AG09319 (cell line): ENCODE measurements at places on chromosomes 2 and 18.
A peak's percentile ranks its signal among the peaks of the same experiment; 100 is the strongest.

DNA sequence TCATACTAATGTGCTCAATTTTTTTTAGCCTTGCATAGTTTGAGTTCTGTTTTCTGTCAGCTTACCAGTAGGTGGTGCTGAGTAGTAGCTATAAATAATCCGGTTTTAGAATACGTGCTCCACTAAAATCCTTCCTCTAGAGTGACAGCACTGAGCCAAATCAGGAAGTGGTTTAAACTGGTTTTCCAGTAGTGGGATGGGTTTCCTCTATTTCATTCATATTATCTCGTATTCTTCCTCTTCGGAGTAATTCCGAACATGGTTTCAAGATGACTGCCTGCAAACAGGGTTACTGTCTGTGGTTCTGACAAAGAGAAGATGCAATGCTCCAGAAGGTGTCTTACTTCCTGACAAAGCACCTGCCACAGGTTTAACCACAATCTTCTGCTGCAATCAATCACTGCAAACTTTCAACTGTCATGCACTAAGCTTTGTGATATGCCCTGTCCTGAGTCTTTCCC, 496.9 kb upstream of the VRK2 start:
- DNase-seq = no peak

DNA sequence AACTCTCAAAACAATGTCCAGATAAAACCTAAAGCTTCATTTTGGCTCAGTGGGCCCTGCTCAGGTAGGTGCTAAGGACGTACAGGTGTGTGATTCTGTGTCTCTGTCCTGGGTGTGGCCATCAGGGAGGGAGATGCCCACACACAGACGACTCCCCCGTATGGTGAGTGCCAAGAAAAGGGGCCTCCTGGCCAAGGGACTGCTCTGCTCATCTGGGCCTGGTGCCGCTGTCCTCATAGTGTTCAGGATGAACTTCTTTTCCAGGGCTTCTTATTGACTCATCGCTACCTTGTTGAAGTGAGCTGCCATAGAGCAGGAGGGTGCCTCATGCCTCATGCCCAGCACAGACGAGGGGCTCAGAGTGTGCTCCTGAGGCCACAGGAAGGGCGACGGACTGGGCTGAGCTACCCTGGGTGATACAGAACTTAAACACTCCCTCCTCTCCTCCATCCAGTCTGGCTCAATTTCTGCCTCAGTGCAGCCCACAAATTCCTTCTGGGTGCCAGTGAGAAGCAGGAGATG, 57.8 kb downstream of the ITGB1BP1 start:
- DNase-seq = no peak

- DNase-seq = no peak
These were observed 256.5 kb downstream of the GBX2 start for GRCh38 chr2:235911633-235912233.

DNA sequence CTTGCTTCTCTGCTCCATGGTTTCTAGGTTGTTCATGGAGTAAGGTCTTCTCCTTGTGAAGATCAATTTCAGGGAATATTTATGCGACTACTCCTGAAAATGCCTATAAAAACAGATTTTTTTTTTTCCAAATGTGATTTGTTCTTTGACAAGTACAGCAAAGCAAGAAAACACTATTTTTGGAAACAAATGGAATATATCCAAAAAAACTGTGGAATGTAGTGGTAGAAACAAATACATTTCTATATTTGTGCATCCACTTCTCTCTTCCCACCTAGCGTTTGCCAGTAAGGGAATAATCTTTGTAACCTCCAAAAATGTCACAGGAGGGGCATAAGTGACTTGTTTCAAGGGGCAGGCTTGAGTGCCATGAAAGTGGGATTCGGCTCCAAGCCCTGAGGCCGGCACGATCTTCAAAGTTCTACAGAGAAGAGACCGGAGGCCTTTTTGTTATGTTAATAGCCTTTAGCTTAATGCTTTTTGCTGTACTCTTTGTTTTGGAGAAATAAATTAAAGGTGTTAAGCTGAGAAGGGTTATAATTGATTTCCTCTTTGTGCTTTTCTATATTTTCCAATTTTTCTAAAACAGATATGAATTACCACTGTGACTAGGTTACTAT, 200.6 kb downstream of the NRP2 start:
- DNase-seq = no peak

- DNase-seq = no peak
These were observed 91.7 kb upstream of the MCFD2 start for GRCh38 chr2:47007223-47007825.

- no peak for DNase-seq
These were observed 2.2 kb downstream of the LRATD1 start for GRCh38 chr2:14634489-14635390.

GRCh38 chr18:60117321-60117720, 217.5 kb downstream of the PMAIP1 start:
- DNase-seq = no peak

DNA sequence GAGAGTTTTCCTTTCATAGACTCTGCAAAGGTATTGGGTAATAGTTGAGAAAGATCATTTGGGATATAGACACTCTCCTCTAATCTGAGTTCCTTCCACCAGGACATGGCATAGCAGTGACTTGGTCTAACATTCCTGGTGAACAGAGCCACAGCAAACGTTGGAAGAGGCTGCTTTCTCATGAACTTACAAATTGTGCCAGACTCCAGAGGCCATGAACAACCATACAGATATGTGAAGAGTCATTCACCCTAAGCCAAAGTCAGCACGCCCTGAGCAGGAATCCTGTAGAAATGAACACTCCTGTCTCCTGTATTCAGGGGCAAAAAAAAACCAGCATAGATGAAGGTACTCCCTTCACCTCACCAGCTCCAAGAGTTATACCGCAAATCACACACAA, 152.8 kb downstream of the TMEM18 start:
- no peak for DNase-seq

GRCh38 chr2:100380681-100381080, 36.8 kb downstream of the CHST10 start:
- no peak for DNase-seq

GRCh38 chr2:219422952-219423534, 4.9 kb downstream of the DES start:
- no peak for DNase-seq

DNA sequence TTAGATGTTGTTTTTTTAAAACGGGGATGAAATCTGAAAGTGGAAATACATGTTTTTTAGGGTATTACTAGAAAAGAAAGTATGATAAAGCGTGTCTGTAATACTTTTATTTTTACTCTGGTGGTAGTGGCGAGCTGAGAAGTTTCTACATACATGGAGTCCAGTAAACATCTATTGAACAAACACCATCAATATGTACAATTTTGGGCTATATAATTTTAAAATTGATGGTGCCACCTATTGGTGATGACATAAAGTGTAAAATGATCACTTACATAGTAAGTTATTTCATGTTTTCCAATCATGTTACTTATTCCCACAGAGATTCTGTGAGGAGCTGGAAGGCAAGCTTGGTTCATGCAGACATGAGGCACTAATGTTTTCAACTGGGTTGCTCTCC, 31.5 kb upstream of the NFE2L2 start:
- no peak for DNase-seq

GRCh38 chr18:69898241-69898861, 49.3 kb downstream of the CD226 start:
- DNase-seq = no peak

GRCh38 chr18:10792181-10792580, 266.4 kb downstream of the NAPG start:
- DNase-seq = no peak

DNA sequence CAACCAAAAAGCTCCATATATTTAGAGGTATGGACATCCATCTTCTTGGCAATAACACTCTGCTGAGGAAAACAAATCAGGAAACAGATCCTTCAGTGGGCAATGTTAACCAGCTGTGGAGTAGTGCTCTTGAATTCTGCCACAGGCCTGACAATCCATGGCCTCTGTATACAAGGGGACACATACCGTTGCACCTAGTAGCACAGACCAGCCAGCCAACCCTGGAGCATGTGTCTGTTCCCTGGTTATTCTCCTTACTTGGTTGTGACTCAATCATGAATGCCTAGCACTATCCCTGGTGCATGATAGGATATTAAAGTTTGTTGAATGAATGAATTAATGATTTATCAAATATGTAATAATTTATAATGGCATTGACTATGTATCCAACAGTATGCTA, 261.4 kb upstream of the MGAT5 start:
- DNase-seq = no peak

GRCh38 chr2:240369801-240370585, 65.5 kb upstream of the GPC1 start:
- DNase-seq = peak; percentile 47

GRCh38 chr2:44061876-44062275, 66.1 kb upstream of the LRPPRC start:
- DNase-seq = no peak

GRCh38 chr18:37564711-37565100, 892 bp downstream of the CELF4 start:
- DNase-seq = no peak

DNA sequence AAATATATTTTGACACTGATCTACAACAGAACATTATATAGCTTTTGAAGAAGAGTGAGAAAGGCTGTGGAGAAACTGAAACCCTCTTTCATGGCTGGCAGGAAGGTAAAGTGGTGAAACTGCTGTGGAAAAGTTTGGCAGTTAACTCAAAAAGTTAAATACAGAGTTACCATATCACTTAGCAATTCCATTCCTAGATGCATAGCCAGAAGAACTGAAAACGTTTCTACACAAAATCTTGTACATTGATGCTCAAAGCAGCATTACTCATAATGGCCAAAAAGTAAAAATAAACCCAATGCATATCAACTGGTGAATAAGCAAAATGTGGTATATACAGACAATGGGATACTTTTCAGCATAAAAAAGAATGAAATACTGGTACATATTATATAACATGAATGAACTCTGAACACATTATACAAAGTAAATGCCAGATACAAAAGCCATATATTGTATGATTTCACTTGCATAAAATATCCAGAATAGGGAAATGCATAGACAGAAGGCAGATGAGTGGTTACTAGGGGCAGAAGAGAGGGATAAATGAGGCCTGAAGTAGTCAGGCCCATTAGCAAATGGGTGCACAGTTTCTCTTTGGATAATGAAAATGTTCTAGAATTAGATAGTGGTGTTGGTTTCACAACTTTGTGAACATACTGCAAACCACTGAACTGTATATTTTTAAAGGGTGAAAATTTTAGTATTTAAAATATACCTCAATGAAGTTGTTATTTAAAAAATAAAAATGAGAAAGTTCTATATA, 114.3 kb downstream of the DYM start:
- no peak for DNase-seq

GRCh38 chr2:8548065-8548618, 133.7 kb upstream of the ID2 start:
- no peak for DNase-seq

- peak; percentile 7 for DNase-seq
These were observed 11.6 kb upstream of the DNER start for GRCh38 chr2:229725716-229726574.
